ENCODE measurements at places on chromosomes 6 and 20.
A peak's percentile ranks its signal among the peaks of the same experiment; 100 is the strongest.

DNA sequence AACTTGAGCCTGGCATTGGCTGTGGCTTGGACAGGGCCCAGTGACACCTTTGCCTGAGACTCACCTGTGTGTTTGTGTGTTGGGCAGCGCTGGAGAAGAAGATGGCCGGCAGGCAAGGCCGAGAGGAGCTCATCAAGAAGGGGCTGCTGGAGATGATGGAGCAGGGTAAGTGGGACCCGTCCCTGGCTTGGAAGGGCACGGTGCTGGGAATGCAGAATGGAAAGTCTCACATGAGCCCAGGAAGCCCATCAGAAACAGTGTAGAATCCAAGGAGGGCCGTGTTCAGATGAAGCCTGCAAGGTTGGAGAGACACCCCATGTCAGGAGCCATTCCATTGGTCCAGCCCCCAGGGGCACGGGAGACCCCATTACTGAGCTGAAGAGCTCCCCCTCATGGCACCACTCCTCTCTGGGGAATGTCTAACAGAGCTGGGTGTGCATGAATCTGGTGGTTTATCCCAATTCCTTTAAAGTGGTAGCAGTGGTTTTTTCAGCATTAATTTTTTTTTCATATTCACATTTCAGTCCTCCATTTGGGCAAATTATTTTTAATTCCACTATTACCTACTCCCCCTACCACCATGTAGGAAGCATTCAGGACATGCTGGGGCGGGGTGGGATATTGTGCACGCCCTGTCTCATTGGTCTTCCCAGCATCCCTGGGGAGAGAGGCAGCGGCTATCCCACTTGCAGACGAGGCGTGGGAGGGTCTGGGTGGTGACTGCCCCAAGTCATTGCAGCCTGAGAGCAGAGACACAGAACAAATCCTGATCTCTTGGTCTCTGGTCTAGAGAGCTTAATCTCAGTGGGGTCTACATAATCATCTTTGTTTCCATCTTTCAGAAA lies 143.6 kb downstream of the PHACTR3 start:
- no peaks in the 10 kb centered on the region for H3K36me3 ChIP-seq
- no peaks in the 10 kb centered on the region for H3K27me3 ChIP-seq
- H3K4me1 ChIP-seq = peaks cover 33% of the 10 kb centered on the region

DNA sequence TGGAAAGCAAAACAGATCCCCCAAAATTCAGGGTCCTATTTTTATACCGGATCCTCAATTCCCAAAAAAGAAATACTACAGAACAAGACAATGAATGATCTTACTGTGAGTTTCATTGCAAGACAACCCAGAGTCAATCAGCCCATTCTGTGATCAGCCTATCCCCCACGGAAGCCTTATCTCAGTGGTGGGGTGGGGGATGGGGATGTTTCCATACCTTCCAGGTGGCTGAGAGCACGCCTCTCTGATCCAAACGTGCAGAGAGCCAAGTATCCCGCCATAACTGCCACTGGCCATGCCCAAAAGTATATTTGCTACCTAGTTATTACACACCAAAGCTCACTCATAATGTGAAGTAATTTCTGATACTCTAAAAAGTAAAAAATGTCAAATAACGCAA lies 15.1 kb downstream of the WFDC2 start:
- no peak overlapping the region for H3K27ac ChIP-seq
- DNase-seq = no peak
- no peak overlapping the region for H3K4me3 ChIP-seq
- no peaks in the 10 kb centered on the region for H3K36me3 ChIP-seq
- H3K4me1 ChIP-seq = no peaks in the 10 kb centered on the region

DNA sequence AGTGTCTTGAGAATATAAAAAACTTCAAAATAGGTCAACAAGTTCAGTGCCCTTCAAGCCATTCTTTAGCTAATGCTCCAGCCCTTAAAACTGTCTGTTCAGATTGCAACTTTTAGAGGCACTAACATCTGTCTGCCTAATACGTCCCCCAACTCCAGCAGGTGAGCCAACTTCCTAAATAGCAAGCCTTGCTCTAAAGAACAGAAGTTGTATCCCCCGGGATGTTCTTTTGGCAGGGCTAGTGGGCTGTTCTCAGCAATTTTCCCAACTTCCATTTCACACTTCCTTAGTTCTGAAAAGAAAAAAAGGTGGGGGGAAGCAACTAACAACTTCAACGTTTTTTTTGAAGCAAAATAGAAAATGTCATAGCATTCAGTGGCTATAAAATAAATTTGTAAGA lies 290.0 kb upstream of the PTCHD4 start:
- no peak overlapping the region for H3K27ac ChIP-seq
- H3K4me1 ChIP-seq = no peaks in the 10 kb centered on the region
- no peak for DNase-seq
- H3K4me3 ChIP-seq = no peak overlapping the region

DNA sequence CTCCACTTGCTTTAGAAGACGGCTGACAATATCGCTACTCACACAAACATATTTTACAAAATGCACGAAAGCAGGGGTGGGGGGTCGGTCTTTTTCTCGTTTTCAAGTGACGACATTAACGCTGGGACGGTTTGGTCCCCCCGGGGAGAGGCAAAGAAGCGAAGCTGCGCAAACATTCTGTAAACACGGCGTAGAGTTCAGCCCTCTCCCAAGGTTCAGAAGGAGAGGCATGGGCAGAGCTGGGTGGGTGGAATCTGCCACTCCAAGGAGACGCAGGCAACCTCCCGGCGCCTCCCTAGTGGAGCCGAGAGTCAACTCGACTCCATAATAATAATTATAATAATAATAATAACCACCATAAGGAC lies 2.4 kb downstream of the NKX2-2 start:
- H3K4me3 ChIP-seq = no peak overlapping the region
- peaks cover 5% of the 10 kb centered on the region for H3K27me3 ChIP-seq
- peaks cover 63% of the 10 kb centered on the region for H3K4me1 ChIP-seq
- no peaks in the 10 kb centered on the region for H3K36me3 ChIP-seq

- no peak overlapping the region for H3K27ac ChIP-seq
- DNase-seq = no peak
- H3K36me3 ChIP-seq = no peaks in the 10 kb centered on the region
- no peaks in the 10 kb centered on the region for H3K4me1 ChIP-seq
- no peaks in the 10 kb centered on the region for H3K27me3 ChIP-seq
- no peak overlapping the region for H3K4me3 ChIP-seq
Observed at GRCh38 chr6:127058027-127058426, 60.4 kb upstream of the RSPO3 start.

GRCh38 chr6:116550796-116551195 lies 2.8 kb upstream of the CALHM4 start:
- no peaks in the 10 kb centered on the region for H3K4me1 ChIP-seq
- H3K36me3 ChIP-seq = no peaks in the 10 kb centered on the region
- H3K27ac ChIP-seq = no peak overlapping the region
- no peak for DNase-seq
- H3K27me3 ChIP-seq = no peaks in the 10 kb centered on the region
- no peak overlapping the region for H3K4me3 ChIP-seq

- no peak overlapping the region for H3K4me3 ChIP-seq
- no peaks in the 10 kb centered on the region for H3K36me3 ChIP-seq
- no peak overlapping the region for H3K27ac ChIP-seq
- DNase-seq = no peak
Observed at GRCh38 chr6:15879371-15880261, 216.8 kb upstream of the DTNBP1 start.

DNA sequence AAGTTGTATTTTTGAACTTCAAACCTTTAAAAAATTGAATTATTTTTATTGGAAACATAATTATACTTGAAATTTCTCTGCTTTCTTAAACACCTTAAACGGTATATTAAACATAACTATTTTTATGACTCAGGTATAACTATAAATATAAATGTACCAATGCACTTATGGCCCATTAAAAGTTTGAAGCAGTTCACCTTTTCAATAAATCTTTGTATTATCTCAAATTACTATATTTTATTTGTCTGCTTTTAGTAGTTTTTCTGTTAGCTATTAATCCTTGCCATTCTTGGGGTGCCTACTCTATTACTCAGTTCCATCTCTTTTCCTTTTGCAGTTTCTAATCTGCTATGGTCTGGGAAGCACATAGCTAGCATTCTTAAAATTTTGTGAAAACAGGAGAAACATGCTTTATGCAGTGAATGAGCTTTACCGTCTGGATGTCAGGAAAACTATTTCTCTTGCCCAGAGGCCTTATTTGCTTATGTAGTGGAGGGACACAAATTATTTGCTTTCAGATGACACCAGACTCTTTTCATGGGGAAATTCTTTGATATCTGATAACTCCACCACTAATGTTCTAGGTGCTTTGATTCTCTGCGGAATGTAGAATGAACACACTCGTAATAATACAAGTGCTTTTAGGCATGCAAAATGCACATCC lies 378.9 kb upstream of the CITED2 start:
- H3K27ac ChIP-seq = no peak overlapping the region
- no peaks in the 10 kb centered on the region for H3K27me3 ChIP-seq
- H3K4me3 ChIP-seq = no peak overlapping the region
- H3K36me3 ChIP-seq = no peaks in the 10 kb centered on the region

- H3K4me3 ChIP-seq = no peak overlapping the region
- no peak for DNase-seq
- H3K36me3 ChIP-seq = peaks cover 29% of the 10 kb centered on the region
Observed at GRCh38 chr20:25453035-25453810, 45.8 kb downstream of the GINS1 start.

DNA sequence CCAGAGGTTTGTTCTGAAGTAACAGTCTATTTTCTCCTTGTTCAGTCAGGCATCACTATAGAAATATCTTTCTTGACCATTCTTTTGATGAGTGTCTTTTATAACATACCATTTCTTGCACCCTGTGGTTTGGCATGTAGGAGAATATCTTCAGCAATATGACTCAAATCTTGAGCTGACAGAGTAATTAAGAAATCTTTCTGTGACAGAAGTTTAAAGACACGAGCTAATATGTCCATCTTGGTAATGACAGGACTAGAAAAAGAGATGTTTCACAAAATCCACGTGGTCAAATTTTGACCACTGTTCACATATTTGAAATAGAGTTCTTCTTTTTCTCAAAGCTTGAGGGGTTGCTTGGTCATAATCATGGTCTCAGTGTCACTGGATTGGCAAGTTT lies 149.9 kb downstream of the MYB start:
- H3K27me3 ChIP-seq = no peaks in the 10 kb centered on the region
- H3K4me3 ChIP-seq = no peak overlapping the region
- no peak for DNase-seq
- peaks cover 2% of the 10 kb centered on the region for H3K36me3 ChIP-seq

- DNase-seq = no peak
- H3K27ac ChIP-seq = no peak overlapping the region
- no peaks in the 10 kb centered on the region for H3K36me3 ChIP-seq
- no peaks in the 10 kb centered on the region for H3K27me3 ChIP-seq
Observed at GRCh38 chr6:112305795-112306564, 41.1 kb upstream of the RFPL4B start.

- H3K36me3 ChIP-seq = no peaks in the 10 kb centered on the region
- H3K4me3 ChIP-seq = no peak overlapping the region
- H3K27ac ChIP-seq = no peak overlapping the region
- peaks cover 6% of the 10 kb centered on the region for H3K4me1 ChIP-seq
- no peak for DNase-seq
Observed at GRCh38 chr6:317448-318144, 25.3 kb downstream of the DUSP22 start.

DNA sequence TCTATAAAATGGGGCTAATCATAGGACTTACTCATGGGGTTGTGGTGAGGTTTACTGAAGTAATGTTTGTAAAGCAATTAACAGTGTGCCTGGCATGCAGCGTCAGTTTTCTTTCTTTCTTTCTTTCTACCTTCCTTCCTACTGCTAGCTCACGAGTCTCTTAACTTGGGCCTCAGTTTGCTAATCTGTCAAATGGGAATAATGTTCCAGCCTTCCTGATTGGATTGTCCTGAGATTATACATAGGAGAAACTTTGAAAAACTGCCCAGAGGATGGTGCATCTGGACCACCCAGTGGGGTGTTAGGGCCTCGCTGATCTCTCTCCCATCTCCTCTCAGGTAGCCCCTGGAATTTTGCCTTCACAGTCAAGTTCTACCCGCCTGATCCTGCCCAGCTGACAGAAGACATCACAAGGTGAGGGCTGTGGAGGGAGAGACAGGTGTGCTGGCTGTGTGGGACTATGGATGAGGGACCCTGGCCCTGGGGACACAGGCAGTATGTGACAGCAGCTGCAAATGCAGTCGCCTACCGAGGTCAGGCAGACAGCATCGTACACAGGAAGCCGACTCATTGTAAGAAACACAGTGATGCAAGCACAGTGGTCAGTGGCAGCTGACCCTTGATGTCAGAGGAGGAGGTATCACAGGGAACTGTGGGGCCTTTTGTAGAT lies 27.5 kb downstream of the EPB41L1 start:
- no peaks in the 10 kb centered on the region for H3K27me3 ChIP-seq
- H3K4me3 ChIP-seq = no peak overlapping the region
- DNase-seq = no peak
- H3K36me3 ChIP-seq = peaks cover 16% of the 10 kb centered on the region

DNA sequence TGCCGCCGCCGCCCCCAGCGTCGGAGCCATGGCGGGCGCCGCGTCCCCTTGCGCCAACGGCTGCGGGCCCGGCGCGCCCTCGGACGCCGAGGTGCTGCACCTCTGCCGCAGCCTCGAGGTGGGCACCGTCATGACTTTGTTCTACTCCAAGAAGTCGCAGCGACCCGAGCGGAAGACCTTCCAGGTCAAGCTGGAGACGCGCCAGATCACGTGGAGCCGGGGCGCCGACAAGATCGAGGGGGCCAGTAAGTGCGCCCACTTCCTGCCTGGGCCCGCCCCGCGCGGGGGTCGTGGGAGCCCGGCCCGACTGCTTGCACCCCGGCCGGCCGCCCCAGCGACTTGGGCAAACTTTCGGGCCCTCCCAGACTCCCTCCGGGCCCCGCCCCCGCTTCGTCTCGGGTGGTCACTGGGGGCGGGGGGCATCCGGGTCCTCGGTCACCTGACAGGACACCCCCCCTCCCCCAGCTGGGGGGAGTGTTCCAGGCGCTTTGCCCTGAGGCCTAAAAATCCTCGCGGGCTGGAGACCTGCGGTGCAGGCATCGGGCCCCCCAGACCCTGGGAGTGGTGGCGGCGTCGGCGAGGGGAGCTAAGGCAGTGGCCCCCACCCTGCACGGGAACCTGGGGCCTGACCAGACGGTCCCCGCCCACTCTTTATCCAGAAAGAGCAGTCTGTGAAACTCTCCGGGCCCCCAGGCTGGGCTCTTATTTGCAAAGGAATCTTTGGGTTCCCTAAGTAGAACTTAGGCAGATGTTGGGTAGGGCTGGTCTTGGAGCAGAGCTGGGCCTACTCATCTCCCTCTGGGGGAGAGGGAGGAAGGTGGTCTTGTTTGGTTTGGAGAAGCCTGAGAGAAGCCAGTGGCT lies 501 bp downstream of the PLCG1 start:
- H3K27ac ChIP-seq = peak overlapping the region; percentile 92
- no peaks in the 10 kb centered on the region for H3K36me3 ChIP-seq
- peak; percentile 38 for DNase-seq
- peaks cover 6% of the 10 kb centered on the region for H3K4me1 ChIP-seq

DNA sequence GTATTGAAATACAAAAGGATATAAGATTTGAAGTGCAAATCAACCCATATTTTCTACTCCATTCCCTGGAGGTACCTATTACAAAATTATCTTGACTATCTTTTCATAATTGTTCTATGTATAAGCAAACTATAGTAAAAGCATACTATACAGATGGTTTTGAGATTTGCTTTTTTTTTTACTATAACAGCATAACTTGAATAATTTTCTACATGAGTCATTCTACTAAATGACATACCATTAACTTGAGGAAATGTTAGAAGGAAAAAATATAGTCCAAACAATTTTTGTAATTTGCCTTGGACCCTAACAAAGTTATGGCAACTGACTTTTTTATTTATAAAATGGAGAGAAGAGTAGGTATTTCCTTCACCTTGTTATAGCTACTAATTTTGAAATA lies 472.7 kb downstream of the PKHD1 start:
- H3K4me1 ChIP-seq = no peaks in the 10 kb centered on the region
- no peak overlapping the region for H3K27ac ChIP-seq
- no peak for DNase-seq
- H3K27me3 ChIP-seq = no peaks in the 10 kb centered on the region

GRCh38 chr6:108469316-108469715 lies 91.4 kb upstream of the FOXO3 start:
- peaks cover 1% of the 10 kb centered on the region for H3K4me1 ChIP-seq
- H3K27me3 ChIP-seq = no peaks in the 10 kb centered on the region
- H3K36me3 ChIP-seq = no peaks in the 10 kb centered on the region

Data from thoracic aorta (tissue), 2 donors.